Daoy (cell line): ENCODE measurements at places on chromosomes 2 and 18. TPM values are rescaled to one million over a fixed set of nuclear protein-coding genes. Genes with fewer than 3 reads are reported as not detected.

Gene EEF1B2
- 646 and 771 TPM in 2 replicates for total RNA-seq

Gene MAIP1
- 21.5 and 29.4 TPM in 2 replicates for total RNA-seq

Gene RNU2-63P
- total RNA-seq, result 72.9 TPM in 1 of 2 replicates, not detected in the other

Gene KANSL1L
- 19.8 and 25.0 TPM in 2 replicates for total RNA-seq

Gene EVA1A
- total RNA-seq, result 73.2 and 98.7 TPM in 2 replicates

Gene PPIL3
- total RNA-seq, result 42.5 and 64.4 TPM in 2 replicates

Gene TSPYL6
- not detected in 2 replicates for total RNA-seq

Gene CXCR4
- total RNA-seq, result 3.8 and 6.5 TPM in 2 replicates

Gene AMER3
- total RNA-seq, result not detected in 2 replicates

Gene KCNS3
- 6.2 and 9.7 TPM in 2 replicates for total RNA-seq

Gene FBXO36
- 3.0 and 6.2 TPM in 2 replicates for total RNA-seq

Gene EFR3B
- 2.0 and 4.3 TPM in 2 replicates for total RNA-seq

Gene AOX1
- 2.3 and 11.7 TPM in 2 replicates for total RNA-seq

DNA sequence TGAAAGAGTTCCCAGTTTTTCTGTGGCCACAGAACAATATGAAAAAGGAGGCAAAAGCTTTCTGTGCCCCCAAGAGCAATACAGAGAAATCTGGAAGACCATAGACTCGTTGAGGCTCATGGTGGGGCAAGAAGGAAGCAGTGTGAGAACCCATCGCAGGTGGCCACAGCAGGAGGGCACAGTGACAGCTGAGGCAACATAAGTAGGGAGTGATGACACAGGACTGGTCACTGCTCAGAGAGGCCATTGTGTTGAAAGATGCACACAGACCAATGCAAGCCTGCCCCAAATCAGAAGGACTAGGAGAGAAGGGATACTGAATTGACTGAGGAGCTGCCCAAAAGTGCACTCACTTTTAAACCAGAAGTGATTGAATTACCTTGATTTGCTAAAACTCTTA, 483.6 kb downstream of the EPHA4 start:
- no peak for DNase-seq

DNA sequence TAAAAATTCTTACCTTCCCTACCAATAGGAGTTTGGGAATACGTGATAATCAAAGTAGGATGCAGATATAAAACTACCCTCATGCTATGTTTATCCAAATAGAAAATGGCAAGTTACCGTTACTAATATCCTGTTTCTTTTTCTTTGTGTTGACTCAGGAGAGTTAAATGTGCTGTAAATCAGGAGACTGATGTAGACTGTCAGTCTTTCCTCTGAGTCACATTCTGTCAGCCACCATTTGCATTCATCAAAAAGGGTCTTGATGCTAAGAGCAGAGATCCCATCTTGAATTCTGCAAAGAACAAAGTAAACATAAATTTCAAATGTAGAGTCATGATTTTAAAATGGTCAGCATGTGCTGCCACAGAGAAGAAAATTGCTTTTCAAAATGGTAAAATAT, 712.8 kb downstream of the SOCS6 start:
- DNase-seq, result no peak

GRCh38 chr2:119289642-119290041, 66.0 kb downstream of the STEAP3 start:
- no peak for DNase-seq

GRCh38 chr2:28975671-28976070, 5.4 kb upstream of the TOGARAM2 start:
- no peak for DNase-seq

- peak; percentile 5 for DNase-seq
Measured at GRCh38 chr2:17757321-17757720, 3.4 kb downstream of the GEN1 start.

DNA sequence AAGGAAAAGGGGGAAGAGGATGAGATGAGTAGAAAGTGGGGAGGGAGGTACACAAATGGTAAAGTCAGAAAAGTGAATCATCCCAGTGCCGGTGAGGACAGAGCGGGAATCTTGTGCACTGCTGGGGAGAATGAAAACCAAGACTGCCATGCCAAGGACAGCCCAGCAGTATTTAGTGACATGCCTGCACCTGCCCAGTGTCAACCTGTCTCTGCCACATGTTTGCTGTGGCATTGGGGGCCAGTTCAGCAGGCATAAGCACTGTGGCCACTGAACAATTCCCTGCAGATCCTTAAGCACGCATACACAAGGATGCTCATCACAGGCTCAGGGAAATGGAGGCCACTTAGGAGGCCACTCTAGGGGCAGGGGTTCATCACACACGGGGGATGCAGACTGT, 5.2 kb upstream of the KCNK3 start:
- no peak for DNase-seq

- no peak for DNase-seq
Measured at GRCh38 chr2:48844417-48845155, 89.1 kb upstream of the LHCGR start.

- no peak for DNase-seq
Measured at GRCh38 chr2:224191465-224191864, 152.4 kb upstream of the SERPINE2 start.

DNA sequence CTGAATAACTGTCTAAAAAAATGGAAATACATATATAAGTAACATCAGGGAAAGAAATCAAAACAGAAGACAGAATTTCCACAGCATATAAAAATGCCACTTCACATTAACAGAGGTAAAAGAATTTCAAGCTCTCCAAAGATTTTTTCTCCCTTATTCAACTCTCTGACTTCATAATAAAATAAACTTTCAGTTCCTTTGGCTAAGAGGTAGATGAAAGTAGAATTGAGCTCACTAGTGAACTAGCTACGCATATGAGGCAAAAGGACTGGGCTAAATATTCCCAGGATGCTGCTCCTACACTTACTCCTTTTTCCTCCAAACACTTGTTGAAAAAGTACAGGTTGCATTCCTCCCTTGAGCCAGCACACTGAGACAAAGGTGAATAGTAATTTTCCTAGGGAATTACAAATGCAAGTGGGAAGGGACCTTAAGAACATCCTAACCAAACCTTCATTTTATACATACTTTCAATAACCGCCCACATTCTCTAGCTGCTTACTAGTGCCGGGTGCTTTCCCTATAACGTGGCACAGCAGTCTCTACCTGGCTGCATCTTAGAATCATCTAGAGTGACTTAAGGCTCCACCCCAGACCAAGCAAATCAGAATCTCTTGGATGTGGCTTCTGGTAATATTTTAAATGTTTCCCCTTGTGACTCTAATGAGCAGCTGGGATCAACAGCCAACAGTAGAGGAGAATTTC, 136.6 kb downstream of the MTCL1 start:
- DNase-seq, result no peak

DNA sequence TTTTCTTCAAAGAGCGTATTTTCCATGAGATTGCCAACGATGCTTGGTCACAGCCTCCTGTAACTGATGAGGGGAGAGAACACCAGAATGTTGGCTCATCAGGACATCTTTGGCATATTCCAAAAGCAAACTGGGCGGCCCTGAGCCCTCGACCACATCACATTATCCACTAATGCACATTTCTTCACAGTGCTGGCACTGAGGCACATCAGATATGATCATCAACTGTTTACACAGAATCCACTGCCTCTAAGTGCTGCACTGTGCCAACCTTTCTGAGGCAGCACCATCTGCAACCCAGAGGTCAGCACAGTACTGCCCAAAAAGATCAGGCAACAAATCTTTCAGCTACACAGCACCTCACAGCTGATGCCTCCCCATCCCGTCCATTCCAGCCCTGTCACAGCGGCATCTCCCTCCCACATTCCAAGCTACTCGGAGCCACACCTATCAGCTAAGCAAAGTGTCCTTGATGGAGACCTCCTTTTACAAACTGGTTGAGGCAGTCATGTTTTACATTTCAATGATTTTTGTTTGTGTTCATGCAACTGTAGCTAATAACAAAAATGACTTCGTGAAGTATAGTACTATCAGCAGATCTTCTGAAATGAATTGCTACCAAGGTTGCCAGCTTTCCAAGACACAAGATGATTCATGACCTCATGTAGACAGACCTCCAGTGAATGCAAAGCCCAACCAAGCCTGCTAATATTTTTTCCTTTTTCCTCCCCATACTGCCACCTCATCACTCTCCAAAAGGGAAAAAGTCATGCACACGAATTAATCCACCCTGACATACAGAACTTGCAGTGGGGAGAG, 32.3 kb downstream of the MYO5B start:
- DNase-seq, result no peak

DNA sequence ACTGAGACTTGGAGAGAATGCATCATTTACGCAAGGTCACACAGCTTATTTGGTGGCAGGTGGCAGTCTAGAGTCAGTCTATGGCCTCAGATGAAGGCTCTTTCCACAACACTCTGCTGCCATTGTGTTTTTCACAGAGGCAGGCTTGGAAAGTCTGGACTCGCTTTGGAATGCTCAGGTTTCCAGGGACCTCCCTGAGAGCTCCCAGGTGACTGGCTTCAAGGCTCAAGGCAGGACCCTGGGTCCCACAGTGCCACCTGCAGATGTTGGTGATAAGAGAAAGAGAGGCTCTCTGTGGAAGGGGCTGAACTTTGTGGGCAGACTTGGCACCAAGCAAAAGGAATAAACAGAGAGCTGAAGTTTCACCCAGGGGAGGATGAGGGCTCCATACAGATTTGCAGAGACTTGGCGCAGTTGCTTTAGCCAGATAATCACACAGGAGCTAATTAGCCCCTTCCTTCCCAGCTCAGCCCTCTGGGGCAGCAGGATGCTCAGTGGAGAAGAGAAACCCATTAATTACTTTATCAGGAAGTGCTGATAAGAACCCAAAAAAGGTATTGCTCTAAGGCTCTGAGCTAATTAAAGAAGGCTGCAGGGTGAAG, 103.5 kb downstream of the LBH start:
- DNase-seq, result no peak

DNA sequence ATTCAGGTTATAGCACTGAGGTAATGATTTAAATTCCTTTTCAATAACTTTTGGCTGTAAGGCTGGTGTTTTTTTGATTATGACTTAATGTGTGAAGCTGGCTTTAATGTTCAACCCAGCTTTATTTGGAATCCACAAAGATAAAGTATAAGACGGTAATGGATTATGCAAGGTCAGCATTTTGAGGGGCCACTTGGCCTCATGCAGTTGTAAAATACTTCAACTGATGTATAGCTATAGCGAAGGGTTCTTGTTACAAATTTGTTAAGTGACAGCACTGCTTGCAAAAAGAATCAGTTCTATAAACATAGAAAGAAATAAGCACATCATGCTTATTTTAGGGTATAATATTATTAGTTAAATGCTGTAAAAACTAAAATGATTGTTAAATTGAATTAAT, 36.6 kb downstream of the LRP1B start:
- no peak for DNase-seq

DNA sequence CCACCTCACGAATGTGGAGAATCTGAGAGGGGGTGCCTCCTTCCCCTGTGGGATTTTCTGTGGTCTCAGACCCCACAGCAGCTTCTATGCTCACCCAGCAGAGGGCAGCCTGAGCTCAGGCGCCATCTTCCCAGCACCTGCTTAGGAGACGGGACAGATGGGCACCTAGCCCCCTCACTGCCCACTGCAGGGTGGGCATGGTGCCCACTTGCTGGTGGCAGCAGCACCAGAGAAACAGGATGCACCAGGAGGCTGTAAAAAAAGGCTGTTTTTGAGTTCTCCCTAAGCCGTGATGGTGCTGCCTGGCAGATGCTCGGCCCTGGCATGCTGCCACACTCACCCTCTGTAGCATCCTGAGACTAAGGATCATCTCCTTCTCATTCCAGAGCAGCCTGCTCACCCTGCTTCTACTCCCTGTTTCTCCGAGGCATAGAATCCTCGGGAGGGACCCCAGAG, 19.1 kb upstream of the SLC20A1 start:
- DNase-seq, result peak; percentile 82

DNA sequence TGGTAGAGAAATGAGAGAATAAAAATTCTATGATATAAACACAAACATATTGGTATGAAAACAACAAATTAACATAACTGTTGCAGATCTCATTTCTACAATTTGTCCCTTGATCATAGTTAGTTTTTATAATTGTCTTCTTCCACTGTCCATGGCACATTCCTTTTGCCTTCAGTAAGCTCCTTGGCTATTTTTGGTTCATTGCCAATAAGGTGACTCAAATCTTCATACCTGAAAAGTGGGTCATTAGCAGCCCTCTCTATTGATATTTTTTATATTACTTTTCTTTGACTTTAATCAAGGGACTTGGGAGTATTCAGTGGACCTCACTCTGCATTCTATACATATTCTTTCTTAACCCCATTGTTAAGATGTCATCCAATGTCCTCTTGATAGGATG, 552.9 kb downstream of the TDRD15 start:
- DNase-seq, result no peak

DNA sequence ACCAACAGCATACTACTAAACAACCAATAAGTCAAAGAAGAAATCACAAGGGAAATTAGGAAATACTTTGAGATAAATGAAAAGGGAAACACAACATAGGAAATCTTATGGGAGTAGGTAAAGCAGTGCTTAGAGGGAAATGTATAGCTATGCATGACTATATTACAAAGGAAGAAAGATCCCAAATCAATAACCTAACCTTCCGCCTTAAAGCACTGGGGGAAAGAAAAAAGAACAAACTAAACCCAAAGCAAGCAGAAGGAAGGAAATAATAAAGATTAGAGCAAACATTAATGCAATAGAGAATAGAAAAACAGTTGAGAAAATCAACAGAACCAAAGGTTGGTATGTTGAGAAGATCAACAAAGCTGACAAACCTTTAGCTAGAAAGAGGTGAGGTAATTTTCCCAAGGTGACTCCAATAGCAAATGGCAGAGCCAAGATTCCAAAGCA, 49.9 kb downstream of the DDX1 start:
- DNase-seq, result no peak

- peak; percentile 70 for DNase-seq
Measured at GRCh38 chr2:174051741-174052583, 86.8 kb upstream of the SP3 start.

DNA sequence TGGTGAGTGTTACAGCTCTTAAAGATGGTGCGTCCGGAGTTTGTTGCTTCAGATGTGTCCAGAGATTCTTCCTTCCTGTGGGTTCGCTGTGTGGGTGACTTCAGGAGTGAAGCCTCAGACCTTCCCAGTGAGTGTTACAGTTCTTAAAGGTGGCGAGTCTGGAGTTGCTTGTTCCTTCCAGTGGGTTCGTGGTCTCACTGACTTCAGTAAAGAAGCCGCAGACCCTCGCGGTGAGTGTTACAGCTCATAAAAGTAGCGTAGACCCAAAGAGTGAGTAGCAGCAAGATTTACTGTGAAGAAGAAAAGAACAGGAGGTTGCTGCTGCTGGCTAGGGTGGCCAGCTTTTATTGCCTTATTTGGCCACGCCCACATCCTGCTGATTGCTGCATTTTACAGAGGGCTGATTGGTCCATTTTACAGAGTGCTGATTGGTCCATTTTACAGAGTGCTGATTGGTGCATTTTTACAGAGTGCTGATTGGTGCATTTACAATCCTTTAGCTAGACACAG, 34.0 kb upstream of the SPTBN1 start:
- no peak for DNase-seq

DNA sequence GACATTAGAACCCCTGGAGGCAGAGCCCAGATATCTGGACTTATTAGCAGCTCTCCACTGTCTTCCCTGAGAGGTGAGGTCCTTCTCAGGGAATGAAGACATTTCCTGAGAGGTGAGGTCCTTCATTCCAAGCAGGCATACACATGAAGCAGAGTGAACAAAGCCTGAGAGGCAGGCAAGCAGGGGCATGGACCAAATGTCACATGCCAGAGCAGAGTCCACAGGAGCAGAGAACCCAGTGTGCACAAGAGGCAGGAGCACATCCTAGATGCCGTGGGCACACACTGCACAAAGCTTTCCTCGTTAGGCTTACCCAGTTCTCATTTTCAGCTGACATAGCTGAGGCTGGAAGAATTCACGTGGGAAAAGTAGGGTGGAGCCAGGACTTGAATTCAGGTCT, 759.9 kb upstream of the HS6ST1 start:
- DNase-seq, result no peak

GRCh38 chr2:195532628-195533271, 124.3 kb upstream of the SLC39A10 start:
- no peak for DNase-seq

- DNase-seq, result no peak
Measured at GRCh38 chr2:160812830-160813505, 319.4 kb upstream of the RBMS1 start.
